Hematopoietic multipotent progenitor cell treated with erythropoietin and hydrocortisone succinate and interleukin-3 and kit ligand, for 4 days (in vitro differentiated cells): ENCODE measurements at places on chromosomes 4 and X.

DNA sequence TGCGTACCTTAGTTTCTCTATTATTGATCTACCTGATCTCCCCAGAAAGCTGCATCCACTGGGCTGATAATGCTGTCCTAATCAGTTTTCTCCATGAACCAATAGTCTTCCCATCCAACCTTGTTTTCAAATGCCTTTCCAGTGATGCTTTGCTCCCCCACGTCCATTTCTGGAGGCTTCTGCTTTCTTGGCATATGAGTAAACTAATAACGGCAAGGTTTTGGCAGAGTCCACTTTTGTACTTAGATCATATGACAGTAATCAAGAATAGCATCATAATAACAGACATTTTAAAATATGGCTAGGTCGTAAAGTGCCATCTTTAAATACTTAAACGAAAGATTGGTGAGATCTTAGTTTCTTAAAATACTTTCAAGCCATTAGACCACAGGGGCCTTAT lies 38.4 kb upstream of the FAM9B start:
- no peak for DNase-seq

DNA sequence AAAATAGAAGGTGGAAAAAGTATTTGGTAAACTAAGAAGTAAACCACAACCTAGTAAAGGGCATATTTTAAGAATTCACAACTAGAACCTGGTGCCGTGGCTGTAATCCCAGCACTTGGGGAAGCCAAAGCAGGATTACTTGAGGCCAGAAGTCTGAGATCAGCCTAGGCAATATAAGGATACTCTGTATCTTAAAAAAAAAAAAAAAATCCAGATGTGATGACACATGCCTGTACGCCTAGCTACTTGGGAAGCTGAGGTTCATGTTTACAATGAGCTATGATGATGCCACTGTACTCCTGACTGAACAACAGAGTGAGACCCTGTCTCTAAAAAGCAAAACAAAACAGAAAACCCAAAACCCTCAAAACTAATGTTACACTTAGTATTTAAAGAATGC lies 294.9 kb upstream of the ZCCHC13 start:
- DNase-seq = no peak

GRCh38 chrX:6990552-6991193 lies 156.8 kb upstream of the STS start:
- DNase-seq = no peak

- no peak for DNase-seq
These were observed 33.6 kb downstream of the ZNF330 start for GRCh38 chr4:141254326-141254725.

GRCh38 chr4:150961566-150961965 lies 53.5 kb downstream of the LRBA start:
- no peak for DNase-seq

GRCh38 chr4:172152284-172152683 lies 339.1 kb downstream of the GALNTL6 start:
- no peak for DNase-seq
